ENCODE measurements at places on chromosomes 4 and X. TPM values are rescaled to one million over a fixed set of nuclear protein-coding genes. Genes with fewer than 3 reads are reported as not detected.
A peak's percentile ranks its signal among the peaks of the same experiment; 100 is the strongest.

DNA sequence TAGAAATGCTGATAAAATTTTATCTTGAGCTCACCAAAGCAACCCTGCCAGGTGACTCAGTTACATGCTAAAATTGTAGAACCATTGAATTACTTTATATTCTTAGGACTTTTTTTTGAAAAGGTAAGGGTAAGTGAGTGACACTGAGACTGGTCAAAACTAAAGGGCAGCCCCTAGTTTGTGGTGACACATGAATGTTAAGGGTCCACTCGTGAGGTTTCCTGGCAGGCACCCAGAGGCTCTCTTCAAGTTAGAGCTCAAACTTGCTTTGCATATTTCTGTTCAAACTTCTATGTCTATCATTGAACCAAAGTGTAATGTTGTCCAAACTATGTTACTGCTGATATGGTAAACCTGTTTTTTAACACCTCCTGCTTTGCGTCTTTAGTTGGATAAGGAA lies 30.5 kb downstream of the TMPRSS11D start:
- no peak overlapping the region for H3K27ac ChIP-seq
- H3K4me1 ChIP-seq = no peaks in the 10 kb centered on the region
- H3K4me3 ChIP-seq = no peak overlapping the region
- no peaks in the 10 kb centered on the region for H3K27me3 ChIP-seq
- no peak for DNase-seq

DNA sequence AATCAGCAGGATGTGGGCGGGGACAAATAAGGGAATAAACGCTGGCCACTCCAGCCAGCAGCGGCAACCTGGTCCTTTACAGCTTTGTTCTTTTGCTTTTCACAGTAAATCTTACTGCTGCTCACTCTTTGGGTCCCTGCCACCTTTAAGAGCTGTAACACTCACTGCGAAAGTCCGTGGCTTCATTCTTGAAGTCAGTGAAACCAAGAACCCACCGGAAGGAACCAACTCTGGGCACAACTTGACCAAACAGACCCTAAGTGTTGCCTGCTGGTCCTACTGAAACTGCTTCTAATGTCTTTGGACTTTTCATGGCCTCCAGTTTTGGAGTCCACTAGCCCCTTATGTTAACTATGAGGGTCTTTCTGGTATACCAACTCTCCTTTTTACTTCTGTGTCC lies 566.2 kb upstream of the IGFBP7 start:
- H3K4me3 ChIP-seq = no peak overlapping the region
- no peaks in the 10 kb centered on the region for H3K4me1 ChIP-seq
- no peak overlapping the region for H3K27ac ChIP-seq
- no peak for DNase-seq
- H3K36me3 ChIP-seq = no peaks in the 10 kb centered on the region
- H3K27me3 ChIP-seq = no peaks in the 10 kb centered on the region

DNA sequence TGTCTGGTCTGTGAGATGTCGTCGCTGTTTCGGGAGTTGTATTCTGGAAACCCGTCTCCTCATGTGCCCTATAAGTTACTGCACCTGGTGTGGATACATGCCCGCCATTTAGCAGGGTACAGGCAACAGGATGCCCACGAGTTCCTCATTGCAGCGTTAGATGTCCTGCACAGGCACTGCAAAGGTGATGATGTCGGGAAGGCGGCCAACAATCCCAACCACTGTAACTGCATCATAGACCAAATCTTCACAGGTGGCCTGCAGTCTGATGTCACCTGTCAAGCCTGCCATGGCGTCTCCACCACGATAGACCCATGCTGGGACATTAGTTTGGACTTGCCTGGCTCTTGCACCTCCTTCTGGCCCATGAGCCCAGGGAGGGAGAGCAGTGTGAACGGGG lies 1.4 kb downstream of the USP27X start:
- no peaks in the 10 kb centered on the region for H3K4me1 ChIP-seq
- H3K27ac ChIP-seq = no peak overlapping the region
- no peak overlapping the region for H3K4me3 ChIP-seq
- H3K36me3 ChIP-seq = no peaks in the 10 kb centered on the region
- H3K27me3 ChIP-seq = no peaks in the 10 kb centered on the region

DNA sequence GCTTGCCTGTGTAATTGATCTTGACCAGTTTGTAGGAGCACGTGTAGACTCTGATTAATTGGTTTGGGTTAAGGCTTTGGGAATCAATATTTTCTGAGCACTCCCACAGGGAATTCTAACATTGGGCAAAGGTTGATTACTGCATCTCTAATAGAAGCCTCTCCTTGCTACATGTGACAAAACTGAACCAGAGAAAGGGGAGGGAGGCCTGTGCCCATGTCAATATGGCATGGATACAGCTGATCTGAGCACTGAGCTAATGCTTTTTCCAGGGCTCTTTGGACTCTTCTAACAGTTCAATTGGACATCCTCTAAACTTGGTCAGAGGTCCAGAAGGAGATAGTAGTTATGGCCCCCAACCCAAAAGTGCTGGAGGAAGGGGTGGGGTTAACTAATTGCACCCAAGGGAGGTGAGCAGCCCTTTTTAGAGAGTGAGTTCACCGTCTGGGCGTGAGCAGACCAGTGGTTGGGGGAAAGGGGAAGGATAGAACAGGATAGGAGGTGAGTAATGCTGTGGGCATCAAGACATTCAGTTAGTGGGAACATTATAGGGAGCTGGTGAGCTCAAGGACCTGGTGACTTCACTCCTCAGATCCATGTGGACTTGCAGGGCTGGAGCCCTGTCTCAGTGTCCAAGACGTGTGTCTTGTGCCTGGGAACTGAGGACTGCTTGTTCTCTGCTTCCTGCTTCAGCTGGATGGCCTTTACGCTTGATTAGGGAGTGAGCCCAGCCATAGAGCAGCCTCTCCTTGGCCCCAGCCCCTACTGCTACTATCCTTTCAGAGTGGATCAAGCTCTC lies 22.8 kb downstream of the MSN start:
- H3K27ac ChIP-seq = peak overlapping the region; percentile 61
- DNase-seq = no peak
- peaks cover 7% of the 10 kb centered on the region for H3K36me3 ChIP-seq
- H3K4me1 ChIP-seq = peaks cover 31% of the 10 kb centered on the region
- H3K27me3 ChIP-seq = no peaks in the 10 kb centered on the region
- H3K4me3 ChIP-seq = no peak overlapping the region

DNA sequence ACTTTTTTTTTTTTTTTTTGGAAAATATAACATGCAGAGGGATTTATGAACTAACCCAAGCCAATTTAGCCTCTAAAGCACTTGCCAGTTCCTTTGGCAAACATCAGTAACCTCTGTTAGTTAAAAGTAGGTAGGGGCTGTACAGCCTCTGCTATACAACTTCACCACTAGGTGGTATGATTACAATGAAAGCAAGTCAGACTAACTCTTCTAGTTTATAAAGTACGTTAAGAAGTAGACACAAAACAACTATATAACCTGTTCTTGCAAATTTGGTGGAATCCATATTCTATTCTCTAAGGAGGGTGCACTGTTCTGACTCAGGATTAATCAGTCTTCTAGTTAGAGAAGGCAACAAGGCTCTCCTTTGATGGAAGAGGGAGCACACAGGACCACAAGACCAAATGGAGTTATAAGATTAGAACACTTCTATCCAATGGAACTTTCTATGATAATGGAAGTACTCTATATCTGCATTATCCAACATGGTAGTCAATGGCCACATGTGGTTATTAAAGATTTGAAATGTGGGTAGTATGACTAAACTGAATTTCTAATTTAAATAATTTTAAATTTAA lies 12.8 kb downstream of the AIMP1 start:
- no peak overlapping the region for H3K4me3 ChIP-seq
- no peak overlapping the region for H3K27ac ChIP-seq
- H3K27me3 ChIP-seq = no peaks in the 10 kb centered on the region
- no peak for DNase-seq

GRCh38 chrX:130015181-130015580 lies 32.7 kb downstream of the BCORL1 start:
- no peaks in the 10 kb centered on the region for H3K4me1 ChIP-seq
- no peak for DNase-seq
- no peak overlapping the region for H3K4me3 ChIP-seq
- no peaks in the 10 kb centered on the region for H3K27me3 ChIP-seq

DNA sequence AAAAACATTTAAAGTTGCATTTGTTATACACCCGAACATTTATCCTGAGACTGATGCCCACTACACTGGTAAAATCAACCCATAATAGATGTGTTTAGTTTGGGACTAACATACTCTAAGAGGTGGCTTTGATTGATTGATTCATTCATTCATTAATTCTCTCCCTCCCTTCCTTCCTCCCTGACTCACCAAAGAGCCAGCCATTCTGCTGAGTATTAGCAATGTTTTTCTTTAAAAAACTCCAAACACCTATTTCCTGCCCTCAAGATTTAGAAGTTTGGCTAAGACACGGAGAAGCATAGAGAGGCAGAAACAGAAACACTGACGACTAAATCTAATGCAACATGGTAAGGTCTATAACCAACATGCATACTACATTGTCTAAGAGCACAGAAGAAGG lies 88.9 kb downstream of the RASL11B start:
- no peaks in the 10 kb centered on the region for H3K36me3 ChIP-seq
- no peaks in the 10 kb centered on the region for H3K4me1 ChIP-seq
- no peak for DNase-seq

DNA sequence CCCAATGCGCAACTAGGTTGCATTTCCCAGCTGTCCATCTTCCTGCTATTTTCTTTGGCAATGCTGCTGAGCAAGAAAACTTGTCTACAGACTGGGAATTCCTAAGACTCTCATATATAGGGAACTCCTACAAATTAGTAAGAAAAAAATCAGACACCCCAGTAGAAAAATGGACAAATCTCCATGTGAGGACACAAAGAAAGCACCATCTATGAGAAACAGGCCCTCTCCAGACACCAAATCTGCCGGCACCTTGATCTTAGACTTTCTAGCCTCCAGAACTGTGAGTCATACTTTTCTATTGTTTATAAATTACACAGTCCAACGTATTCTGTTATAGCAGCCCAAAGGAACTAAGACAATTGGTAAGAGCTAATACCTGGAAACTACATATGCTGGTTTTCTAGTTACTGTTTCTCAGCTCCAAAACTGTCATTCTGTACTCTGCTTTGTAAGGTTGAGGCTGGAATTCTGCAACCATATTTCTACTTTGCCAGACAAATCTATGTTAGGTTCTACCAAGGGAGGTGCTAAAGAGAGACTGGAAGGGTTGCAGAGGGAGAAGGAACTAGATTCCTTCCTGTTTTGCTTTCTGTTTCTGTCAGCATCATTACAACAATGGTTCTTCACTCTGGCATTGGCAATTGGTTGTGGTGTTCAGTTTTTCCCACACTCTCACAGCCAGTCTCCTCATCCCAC lies 35.7 kb upstream of the FAM241A start:
- H3K27me3 ChIP-seq = no peaks in the 10 kb centered on the region
- no peak overlapping the region for H3K4me3 ChIP-seq
- H3K4me1 ChIP-seq = no peaks in the 10 kb centered on the region
- H3K36me3 ChIP-seq = no peaks in the 10 kb centered on the region

GRCh38 chrX:79161655-79162054 lies 17.2 kb downstream of the GPR174 start:
- peak overlapping the region; percentile 91 for H3K27ac ChIP-seq
- H3K36me3 ChIP-seq = no peaks in the 10 kb centered on the region
- peaks cover 28% of the 10 kb centered on the region for H3K4me1 ChIP-seq
- peak; percentile 46 for DNase-seq

- H3K27me3 ChIP-seq = no peaks in the 10 kb centered on the region
- no peak overlapping the region for H3K4me3 ChIP-seq
- no peaks in the 10 kb centered on the region for H3K4me1 ChIP-seq
- no peak overlapping the region for H3K27ac ChIP-seq
These were observed 348.2 kb downstream of the PDGFC start for GRCh38 chr4:156623376-156623775.

GRCh38 chrX:31421441-31421840 lies 349.6 kb upstream of the FTHL17 start:
- H3K4me1 ChIP-seq = no peaks in the 10 kb centered on the region
- H3K27ac ChIP-seq = no peak overlapping the region
- no peaks in the 10 kb centered on the region for H3K27me3 ChIP-seq
- no peak overlapping the region for H3K4me3 ChIP-seq

- no peak overlapping the region for H3K4me3 ChIP-seq
- H3K27ac ChIP-seq = no peak overlapping the region
- no peak for DNase-seq
- no peaks in the 10 kb centered on the region for H3K4me1 ChIP-seq
- H3K27me3 ChIP-seq = no peaks in the 10 kb centered on the region
- H3K36me3 ChIP-seq = no peaks in the 10 kb centered on the region
These were observed 10.0 kb downstream of the SAT1 start for GRCh38 chrX:23792861-23793553.

DNA sequence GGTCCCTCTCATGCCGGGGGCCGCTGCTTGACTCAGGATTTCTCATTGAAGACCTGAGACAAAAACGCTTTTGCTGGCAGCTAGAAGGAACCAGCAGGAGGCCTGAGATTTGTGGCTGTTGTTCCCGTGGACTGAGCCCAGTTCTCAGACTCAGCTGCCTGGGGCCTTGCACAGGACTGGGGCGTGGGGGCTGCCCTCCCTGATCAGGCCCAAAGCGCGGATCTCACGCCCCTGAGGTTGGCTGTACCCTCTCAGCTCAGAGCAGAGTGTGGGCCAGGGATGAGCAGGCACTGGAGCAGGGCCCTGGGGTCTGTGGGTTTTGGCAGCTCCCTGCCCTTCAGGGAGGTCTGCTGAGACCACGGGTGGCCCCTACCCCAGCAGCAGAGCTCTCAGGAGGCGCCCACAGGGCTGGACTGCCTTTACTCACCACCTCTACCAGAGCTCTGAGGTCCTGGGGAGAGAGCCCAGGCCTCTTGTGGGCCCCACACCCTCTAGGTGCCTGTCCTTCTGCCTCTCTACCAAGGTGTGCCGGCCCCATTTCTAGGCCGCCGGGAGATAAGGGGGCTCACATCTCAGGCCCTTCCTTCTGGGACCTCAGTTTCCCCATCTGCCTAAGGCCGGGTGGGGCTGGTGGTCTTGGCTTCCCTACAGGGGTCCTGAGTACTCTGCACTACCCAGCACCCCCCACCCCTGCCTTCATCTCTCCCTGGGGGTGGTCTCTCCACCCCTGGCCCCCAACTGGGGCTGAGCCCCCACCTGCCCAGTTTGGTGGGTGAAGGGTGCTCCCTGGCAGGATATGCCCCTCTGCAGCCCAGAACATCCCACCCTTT lies 5.6 kb downstream of the MSANTD1 start:
- H3K27ac ChIP-seq = no peak overlapping the region
- H3K4me1 ChIP-seq = no peaks in the 10 kb centered on the region
- H3K36me3 ChIP-seq = no peaks in the 10 kb centered on the region
- H3K27me3 ChIP-seq = no peaks in the 10 kb centered on the region
- DNase-seq = no peak
- H3K4me3 ChIP-seq = no peak overlapping the region

GRCh38 chrX:119942831-119943184 lies 743 bp downstream of the NKAP start:
- H3K27ac ChIP-seq = peak overlapping the region; percentile 79
- no peak for DNase-seq
- H3K36me3 ChIP-seq = no peaks in the 10 kb centered on the region
- H3K27me3 ChIP-seq = no peaks in the 10 kb centered on the region

Gene ARHGAP36
- not detected for total RNA-seq

Gene GRIA3
- total RNA-seq = not detected

Gene TRIM75
- total RNA-seq = not detected

Gene WAS
- total RNA-seq = 118 TPM
